NCI-H2081 treated with DMSO at 0.1 percent for 48 hours (cell line): ENCODE measurements at places on chromosomes 4 and X.

- DNase-seq: no peak
These were observed 6.3 kb downstream of the PRSS12 start for GRCh38 chr4:118346495-118346894.

- DNase-seq: no peak
These were observed 3.4 kb upstream of the ZRSR2 start for GRCh38 chrX:15786915-15787314.

DNA sequence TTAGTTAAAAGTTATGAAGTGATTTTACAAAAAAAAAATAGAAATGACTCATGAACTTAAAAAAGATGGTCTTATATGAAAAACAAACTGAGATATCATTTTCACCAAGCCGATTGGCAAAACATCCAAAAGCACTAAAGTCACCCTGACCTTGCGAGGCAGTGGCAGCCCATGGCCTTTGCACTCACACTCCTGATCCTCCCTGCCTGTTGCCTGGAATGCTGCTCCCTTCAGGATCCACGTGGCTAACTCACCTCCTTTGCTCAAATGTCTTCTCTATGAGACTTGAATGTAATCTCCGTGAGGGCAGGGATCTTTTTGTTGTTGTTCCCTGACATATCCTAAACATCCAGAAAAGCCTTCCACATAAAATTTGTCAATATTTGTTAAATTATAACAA, 106.4 kb downstream of the RAPGEF2 start:
- DNase-seq: no peak

GRCh38 chr4:40186665-40187014, 10.2 kb upstream of the RHOH start:
- DNase-seq: no peak

DNA sequence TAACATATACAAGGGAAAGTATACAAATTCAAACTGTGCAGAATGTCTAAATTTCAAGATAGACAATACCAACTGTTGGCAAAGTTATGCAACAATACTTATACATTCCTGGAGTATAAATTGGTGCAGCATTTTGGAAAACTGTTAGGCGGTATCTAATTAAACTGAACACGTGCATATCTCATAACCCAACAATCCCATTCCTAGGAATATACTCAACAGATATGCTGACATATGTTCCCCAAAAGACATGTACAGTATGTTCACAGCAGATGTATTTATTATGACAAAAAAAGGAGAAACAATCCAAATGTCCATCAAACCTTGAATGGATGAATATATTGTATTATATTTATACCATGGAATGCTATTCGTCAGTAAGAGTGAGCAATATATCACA, 16.4 kb upstream of the FAM9B start:
- no peak for DNase-seq

DNA sequence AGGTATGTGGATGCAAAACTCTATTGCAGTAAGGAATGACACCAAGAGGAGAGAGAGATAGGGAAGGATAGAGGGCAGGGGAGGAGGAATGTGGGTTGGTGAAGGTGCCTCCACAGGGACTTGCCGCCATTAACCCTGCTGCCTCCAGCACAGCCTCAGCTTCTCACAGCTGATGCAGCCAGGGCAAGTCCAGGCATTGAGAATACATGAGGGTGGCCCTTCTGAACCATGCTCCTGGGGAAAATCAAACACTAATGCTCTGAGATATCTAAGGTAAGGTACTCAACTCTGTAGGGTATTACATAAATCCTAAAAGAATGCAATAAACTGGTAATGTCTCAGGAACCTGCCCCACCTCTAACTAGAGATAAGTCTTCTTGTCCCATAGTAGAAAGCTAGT, 28.7 kb downstream of the UGT2B7 start:
- no peak for DNase-seq

DNA sequence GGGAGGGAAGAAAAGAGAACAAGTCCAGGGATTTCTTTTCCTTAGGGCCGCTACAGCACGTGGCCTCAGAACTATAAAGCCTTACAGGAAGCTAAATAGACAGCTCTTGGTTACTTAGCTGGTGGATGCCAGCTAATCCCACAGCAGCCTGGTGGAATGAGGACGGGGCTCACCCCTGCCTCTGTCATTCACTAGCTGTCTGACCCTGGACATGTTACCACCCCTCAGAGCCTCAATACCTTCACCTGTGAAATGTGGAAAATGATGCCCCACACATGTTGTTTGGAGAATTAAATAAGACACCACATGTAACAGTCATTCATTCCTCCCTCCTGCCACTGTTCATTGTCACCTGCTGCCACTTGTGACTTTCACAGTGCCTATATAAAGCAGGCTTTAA, 15.7 kb downstream of the CCKAR start:
- DNase-seq: no peak

GRCh38 chr4:83223781-83224180, 60.8 kb downstream of the COQ2 start:
- no peak for DNase-seq

DNA sequence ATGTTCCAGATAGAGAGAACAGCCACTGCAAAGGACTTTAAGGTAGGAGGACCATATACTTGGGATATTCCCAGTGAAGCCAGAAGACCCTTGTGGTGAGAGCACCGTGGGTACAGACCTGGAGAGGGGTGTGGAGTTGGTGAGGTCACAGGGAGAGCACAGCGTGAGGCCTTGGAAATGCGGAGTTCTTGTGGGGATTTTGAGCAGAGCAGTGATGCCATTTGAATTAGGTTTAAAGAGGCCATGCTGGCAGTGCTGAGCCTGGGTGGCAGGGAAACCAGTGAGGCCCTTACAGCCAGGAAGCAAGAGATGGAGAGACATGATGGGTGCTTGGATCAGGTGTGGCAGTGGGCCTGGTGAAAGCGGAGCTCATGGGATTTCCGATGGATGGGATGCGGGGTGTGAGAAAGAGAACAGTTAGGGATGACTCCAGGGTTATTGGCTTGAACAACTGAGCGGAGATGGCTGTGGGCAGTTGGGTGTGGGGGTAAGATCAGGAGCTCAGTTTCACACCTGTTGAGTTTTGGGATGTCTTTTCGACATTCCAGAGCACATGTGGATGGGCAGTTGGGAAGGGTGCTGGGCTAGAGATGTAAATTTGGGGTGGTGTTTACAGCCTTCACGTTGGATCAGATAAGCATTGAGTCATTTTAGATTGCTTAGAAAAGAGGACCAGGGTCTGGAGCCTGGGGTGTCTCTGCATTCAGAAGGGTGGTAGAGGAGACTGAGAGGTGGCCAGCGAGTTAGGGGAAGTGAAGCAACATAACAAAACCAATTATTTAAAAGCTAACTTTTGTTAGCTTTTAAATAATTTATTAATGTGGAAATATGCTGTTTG, 68.9 kb downstream of the TMEM131L start:
- no peak for DNase-seq

GRCh38 chrX:126557151-126557550, 4.5 kb upstream of the DCAF12L1 start:
- DNase-seq: no peak
